ENCODE measurements at places on chromosomes 7 and 10.

- no peak for DNase-seq
Measured at GRCh38 chr10:119120413-119120867, 16.5 kb downstream of the DENND10 start.

DNA sequence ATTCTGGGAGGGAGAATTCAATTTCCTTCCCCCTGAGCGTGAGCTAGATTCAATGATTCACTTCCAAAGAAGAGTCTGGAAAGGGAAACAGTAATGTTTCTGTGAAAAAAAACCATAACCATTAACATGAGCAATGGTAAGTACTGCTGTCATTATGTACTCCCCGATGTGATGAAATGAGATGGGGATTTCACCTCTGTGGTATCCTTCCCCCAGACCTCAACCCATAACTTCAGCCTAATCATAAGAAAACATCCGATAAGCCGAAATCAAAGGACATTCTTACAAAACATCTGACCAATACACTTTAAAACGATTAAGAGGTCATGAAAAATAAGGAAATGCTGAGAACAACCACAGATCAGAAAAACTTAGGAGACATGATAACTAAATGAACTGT, 27.2 kb downstream of the EZH2 start:
- no peak for DNase-seq

DNA sequence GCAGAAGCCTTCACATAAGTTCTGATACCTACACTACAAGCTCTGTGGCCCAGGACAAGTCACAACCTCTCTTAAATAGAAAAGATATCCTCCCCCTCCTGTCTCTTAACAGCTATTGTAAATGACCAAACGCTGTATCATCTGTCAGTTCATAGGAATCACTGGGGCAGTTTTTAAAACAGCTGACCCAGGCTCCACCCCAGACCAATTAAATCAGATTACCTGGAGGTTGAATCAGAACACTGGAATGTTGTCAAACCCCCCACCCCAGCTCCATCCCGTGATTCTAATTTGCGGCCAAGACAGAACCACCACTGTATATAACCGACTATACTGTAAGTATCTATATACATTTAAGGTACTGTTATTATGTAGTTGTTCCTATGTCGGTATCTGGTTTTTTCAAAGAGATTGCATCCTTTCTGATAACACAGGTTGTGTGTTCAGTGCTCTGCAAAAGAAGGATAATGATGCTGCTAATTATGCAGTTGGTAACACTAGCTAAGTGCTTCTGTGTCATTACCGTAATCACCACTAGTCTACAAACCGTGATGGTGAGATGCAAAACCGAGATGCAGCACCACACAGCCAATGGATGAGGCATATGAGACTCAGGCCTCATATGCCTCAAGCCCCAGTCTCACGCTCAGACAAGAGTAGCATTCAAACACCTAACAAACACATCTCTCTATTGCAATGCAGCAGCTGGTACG, 47.4 kb downstream of the TNS3 start:
- no peak for DNase-seq

DNA sequence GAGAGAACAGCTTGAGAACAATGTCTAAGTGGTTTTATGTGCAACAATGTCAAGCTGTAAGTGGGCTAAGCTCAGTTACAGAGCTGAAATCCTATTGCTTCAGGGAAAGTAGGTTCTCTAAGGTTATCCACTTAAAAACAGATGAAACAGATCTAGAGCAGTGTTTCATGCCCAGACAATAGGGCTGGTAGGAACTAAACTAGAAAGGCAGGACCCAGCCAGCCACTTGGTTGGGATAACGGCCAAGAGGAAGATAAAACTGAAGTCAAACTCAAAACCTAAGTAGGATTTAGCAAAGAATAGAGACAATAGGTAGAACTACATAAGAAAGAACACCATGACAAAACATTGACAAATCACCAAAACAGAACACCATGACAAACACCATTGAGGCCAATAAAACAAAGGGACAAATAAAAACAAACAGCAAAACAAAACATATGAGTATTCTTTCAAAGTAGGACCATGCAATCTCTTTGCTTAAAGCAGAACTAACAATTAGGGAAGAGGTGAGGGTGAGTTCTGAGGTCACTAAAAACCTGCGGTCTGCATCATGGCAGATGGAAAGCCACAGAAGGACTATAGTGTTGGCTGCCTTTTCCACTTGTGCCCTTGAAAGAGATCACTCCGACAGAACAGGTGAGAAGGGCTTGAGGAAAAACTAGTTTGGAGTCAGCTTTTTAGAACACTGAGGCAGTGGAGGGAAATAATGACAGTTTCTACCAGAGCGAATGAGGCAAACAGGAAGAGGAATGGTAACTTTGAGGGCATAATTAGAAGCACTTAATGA, 81.0 kb downstream of the HGF start:
- no peak for DNase-seq

DNA sequence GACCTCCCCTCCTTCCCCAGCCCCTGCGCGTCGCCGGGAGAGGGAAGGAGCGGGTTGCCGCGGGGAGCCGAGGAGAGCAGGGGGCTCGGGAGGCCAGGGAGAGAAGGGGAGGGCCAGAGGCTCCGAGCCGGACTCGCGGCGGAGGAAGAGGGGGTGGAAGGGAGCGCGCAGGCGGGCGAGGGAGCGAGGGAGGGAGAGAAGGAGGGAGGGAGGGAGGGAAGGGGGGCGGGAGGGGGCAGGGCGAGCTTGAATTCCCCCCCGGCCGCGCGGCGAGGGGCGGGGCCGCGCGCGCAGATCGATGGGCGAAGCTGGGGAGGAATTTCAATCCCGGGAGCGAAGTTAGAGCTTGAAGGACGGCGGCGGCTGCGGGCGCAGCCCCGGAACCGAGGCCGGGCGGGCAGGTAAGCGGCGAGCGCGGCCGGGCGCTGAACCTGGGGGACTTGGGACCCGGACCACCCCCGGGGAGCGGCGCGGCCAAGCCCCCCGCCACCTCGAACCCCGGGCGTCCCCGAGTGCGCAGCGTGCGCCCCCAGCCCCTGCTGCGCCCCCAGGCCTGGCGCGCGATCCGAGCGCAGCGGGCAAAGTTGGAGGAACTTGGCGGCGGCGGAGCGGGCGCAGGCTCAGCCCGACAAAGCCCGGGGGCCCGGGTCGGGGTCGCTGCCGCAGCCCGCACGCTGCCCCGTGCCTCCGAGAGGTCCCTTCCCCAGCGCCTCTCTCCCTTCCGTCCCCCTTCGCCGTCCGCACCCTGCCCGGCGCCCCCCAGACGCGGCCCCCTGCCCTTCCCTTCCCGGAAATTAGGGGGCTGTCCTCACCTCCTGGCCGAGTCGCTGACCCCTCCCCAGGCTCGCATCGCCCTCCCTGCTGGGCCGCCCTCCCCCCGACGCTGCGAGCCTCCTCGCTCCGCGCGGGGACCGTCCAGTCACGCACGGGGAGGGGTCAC, at the start of gene ELFN1:
TSS of gene ELFN1 (plus strand) at position 324 of the 940 bp plus-strand sequence. CDS start 74,320 bp downstream, outside the sequence.
- peak; percentile 82 for DNase-seq

GRCh38 chr7:45524445-45524844, 49.7 kb upstream of the ADCY1 start:
- DNase-seq = no peak

GRCh38 chr7:28853834-28854749, 104.0 kb downstream of the TRIL start:
- DNase-seq = peak; percentile 89

GRCh38 chr10:71580415-71580814, 139.2 kb downstream of the C10orf105 start:
- no peak for DNase-seq

- DNase-seq = no peak
Measured at GRCh38 chr10:108490944-108491343, 1326.4 kb upstream of the SORCS1 start.

DNA sequence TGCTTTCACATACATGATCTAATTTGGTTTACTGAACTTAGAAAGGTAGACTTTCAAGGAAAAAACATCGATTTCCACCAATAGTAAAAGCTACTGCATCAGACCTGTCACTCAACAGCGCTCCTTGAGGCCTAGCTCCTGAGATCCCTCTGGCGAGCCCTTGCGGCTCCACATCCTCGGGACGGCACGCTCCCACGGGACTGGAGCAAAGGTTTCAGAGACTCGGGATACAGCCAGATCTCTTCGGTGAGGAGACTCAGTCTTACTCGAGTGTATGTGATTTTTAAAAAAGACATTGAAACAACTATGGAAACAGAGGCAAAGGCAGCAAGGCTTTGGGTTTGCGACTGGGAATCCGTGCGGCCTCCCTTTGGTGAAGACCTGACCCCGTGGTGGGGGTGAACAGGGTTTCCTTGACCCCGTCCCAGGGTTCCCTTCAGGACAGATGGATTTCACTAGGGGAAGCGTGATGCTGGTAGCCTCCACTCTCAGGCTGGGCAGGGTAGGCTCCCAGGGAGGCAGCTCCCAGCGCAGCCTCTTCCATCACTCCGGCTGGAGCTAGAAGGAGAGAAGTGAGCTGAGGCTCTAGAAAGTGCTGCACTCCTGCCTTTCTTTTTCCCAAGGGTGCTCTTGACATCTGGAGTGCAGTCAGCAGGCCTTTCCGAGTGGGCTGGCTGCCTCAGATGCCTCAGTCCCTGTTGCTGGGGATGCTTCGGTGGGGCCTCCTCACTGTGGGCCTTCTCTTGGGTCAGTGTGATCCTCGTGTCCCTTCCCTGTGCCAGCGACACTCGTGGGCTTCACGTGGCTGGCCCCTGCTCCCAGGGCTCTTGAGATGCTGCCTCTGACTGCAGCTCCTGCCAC, 5.8 kb upstream of the ATP6V0E2 start:
- no peak for DNase-seq

- no peak for DNase-seq
Measured at GRCh38 chr7:77386165-77386822, 29.9 kb downstream of the GSAP start.

DNA sequence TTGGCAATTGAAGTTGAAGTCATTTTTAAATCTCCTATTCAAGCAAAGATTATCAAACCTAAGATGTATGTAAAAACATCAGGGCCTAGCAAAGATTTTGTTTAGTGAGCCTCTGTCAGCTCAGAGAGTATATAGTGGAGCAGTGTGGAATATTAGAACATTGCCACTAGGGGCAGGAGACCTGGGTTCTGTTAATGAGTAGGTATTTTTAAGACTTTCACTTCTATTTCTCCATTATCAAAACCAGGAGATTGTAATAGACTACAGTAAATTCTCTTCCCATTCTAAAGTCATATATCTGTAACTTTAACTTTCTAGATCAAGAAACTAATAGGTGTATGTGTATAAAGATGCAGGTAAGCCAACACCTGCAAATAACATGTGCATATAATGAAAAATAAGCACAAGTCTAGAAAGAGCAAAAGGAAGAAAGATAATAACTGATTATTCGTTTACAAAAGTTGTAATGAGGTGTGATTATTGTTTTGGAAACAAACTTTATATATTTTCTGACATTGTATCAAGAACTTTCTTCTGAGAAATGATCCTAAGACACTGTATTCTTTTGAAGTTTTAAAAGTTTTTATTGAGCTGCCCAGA, 64.4 kb downstream of the KCND2 start:
- no peak for DNase-seq

- no peak for DNase-seq
Measured at GRCh38 chr10:124066126-124066700, 27.2 kb downstream of the CHST15 start.

DNA sequence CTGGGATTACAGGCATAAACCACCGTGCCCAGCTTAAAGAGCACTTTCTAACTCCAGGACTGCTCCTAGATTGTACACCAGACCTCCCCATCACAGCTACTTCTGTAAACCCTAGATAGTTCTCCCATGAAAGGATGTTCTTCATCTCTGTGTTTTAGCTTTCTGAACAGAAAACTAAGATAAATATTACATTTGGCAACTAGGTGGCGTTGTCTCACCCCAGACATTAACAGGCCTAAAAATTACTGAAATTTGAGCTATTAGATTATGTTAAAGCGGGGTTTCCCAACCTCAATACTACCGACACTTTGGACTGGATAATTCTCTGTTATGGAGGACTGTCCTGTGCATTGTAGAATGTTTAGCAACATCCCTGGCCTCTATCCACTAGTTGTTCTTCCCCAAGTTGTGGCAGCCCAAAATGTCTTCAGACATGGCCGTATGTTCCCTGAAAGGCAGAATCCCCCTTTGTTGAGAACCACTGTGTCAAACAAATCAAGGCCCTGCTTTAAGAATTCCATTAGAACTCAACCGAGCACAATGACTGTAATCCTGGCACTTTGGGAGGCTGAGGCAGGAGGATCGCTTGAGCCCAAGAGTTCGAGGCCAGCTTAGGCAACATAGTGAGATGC, 19.1 kb downstream of the ATOH7 start:
- DNase-seq = no peak

- no peak for DNase-seq
Measured at GRCh38 chr7:142916508-142916907, 17.0 kb downstream of the TRPV5 start.

GRCh38 chr10:73076360-73077183, 20.1 kb downstream of the P4HA1 start:
- no peak for DNase-seq

DNA sequence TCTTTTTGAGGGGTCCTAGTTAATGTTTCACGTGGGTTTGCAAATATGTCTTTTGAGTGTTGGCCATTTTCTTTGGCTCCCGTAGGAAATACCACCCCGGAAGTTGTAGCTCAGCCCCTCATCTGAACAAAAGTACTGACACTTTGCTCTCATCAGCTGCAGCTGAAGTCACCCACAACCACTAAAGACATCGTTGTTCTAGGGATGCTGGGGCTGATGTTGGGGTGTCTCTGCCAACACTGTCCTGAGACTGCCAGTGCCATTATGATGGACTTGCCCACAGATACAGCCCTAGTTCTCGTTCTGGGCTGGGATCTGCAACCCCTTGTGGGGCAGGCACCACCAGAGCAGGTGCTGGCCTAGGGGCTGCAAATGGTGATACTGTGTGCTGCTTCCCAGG, 82.6 kb upstream of the ARHGAP21 start:
- DNase-seq = no peak

DNA sequence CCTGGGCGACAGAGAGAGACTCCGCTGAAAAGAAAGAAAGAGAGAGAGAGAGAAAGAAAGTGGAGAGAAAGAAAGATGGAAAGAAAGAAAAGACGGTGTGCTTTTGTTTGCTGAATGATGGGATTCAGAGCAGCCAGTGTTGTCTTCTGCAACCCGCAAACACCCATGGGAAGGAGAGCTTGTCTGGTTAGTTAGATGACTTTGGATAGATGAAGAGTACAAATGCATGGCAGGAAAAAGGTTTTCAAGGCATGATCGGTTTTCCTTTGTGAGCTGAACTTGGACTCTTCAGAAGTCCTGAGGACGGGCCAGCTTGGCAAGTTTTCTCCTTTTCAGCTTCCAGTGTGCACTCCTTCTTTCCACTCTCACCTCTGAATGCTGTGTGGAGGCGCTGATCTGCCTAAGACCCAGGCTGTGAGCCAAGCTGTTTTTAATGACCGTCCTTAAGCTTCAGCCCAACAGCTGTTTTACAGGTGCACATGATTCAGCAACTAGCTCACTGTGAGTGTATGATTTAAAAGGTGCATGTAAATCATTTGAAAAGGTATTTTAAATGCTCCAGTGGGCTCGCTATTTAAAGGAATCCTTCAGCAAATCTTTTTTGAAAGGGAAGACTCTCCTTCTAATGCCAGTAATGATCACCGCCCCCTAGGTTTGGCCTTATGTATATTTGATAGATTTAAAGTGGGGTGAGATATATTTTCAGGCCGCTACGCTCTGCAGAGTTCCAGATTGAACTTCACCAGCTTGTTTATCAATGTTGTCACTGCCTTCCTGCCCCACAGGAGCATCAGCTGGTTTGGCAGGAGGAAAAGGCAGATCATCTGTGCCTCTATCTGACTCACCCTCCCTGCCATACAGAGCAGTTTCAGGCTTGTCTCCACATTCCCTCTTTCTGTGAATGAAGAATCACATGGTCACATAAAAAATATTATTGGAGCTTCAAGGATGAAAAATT, 115.0 kb downstream of the PLXDC2 start:
- DNase-seq = no peak
